ENCODE measurements at places on chromosomes 7 and 10. TPM values are rescaled to one million over a fixed set of nuclear protein-coding genes. Genes with fewer than 3 reads are reported as not detected.

ZNF33A gene
- total RNA-seq, result 16.8 TPM

- DNase-seq, result peak; percentile 44
Measured at GRCh38 chr10:110356628-110357245, 52.0 kb upstream of the SMNDC1 start.

DNA sequence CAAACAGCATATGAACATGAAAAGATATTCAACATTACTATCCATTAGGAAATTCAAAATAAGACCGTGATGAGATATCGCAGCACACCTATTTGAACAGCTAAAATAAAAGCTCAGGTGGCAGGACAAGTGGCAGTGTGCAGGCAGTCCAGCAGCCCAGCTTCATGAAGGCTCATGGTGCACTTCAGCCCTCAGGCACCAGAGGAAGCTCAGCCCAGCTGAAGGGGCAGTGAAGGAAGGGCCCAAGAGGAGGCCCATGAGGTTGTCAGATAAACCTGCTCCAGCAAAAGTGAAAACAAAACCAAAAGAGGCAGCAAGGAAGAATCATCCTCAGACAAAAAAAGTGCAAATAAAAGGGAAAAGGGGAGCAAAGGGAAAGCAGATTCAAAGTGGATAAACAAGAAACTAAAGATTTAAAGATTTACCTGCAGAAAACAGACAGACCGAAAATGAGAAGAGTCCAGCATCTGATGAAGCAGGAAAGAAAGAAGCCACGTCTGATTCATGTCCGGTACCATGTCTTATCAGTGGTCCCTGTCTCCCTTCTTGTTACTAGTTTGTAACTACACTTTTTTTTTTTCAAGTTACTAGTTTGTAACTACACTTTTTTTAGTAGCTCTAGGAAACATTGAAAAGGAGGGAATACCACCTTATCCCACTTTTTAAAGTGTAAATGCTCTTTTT, 15.0 kb upstream of the FAM24B start:
- no peak for DNase-seq

HOXA10 gene
- total RNA-seq, result 0.10 TPM

DNA sequence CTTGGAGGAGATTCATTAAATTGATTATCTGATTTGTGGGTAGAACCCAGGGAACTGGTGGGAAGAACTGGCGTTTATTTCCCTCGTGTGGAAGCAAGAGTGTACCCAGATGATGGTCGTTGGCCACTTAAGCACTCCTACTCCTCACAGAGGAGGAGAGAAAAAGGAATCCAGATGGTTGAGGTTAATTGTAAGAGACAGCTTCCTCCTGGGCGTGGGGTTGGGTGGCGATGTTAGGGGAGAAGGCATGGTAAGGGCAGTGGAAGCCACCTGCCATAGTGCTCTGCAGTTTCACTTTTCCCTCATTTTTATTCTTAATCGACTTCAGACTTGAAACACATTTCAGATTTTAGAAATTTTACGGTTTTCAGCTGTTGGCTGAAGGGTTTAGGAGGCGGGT, 104.1 kb downstream of the DOCK1 start:
- no peak for DNase-seq

C7orf33 gene
- not detected for total RNA-seq

DNA sequence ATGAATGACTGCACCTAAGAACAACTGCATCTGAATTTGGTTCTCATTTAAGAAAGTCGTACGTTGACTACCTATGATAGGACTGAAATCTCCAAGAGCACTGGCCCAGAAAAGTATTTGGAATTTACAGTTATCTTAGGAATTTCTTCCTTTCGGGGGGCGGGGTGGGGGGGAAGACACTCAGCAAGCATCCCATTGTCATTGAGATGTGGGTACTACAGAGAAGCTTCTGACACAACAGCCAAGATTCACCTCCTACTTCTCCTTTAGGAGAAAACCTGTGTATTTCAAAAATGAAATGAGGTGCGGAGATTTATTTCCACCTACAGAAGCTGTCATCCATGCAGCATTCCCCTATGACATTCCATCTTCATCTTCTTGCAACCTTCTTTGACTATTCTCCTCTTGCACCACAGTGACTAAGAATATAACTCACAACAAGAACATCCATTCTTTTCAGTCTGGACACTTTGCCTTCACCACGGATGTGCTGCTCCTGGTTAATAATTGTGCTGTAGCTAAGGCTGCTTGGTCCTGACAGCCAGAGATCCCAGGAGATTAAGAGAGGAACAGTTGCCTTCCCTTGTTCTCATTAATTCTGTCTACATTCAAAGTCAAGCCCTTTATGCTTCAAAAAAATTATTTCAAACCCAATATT, 98.4 kb upstream of the FRMD4A start:
- DNase-seq, result no peak

NEUROG3 gene
- 0.27 TPM for total RNA-seq

DNA sequence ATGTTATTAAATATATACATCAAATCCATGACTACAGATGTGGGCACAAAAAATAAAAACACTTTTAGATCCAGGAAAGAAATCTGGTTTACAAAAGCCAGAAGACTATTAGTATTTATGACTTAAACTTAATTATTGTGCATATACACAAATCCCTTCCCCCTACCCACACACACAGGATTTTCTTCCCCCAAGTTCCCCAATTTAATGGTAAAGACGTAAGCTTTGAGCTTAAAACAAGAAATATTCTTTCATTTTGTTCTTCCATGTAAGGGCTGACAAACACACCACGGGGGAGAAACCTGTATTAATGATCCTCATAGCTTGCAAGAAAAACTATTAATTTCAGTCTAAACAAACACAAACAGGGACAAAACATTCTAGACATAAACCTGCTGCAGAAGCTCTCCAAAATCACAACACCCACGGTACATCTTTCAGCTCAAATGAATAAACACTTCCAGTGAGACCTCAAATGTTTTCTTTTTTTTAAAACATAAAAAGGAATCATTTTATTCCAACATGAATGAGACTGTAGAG, 28.5 kb downstream of the OSBPL3 start:
- DNase-seq, result no peak

- no peak for DNase-seq
Measured at GRCh38 chr10:103111031-103111917, 81.8 kb downstream of the NT5C2 start.

- DNase-seq, result no peak
Measured at GRCh38 chr10:86362129-86362527, 4.5 kb downstream of the GRID1 start.

DNA sequence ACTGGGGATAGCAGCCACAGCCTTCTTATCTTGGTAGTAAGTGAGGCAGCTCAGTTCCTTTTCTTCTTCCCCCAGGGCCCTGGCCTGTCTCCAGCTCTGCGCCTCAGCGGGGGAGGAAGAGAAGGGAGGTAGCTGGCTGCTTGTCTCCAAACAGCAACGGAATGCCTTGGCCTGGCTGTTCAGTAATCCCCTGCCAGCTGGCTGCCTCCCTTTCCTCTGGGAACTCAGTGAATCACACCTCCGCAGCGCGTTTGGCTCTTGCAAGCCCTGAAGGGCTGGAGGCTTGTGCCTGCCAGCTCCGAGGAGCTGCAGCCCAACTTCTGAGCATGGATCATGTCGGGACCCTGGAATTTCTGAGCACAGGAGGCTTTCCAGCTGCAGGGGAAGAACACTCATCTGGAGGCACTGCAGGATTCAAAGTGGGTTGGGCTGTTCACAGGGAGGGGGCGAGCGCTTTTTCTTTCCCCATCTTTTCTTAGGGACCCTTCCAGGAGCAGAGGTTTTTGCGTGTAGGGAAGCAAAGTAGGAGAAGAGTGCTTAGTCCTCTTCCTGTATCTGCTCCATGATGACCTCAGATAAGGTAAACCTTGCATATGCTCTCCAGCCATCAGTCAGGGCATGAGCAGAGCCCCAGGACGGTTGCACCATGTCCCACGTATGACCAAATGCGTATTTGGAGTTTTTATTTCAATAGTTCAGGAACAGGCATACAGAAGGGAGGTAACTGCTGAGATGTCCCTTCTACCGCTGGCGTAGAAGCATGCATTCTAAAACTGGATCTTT, 253.2 kb upstream of the INHBA start:
- DNase-seq, result peak; percentile 97

GRCh38 chr7:34104992-34105391, 199.7 kb downstream of the BMPER start:
- DNase-seq, result no peak

SPDYE6 gene
- total RNA-seq, result not detected

GRCh38 chr7:30430276-30430675, 48.3 kb downstream of the NOD1 start:
- no peak for DNase-seq

GRCh38 chr10:21313691-21314090, 211.8 kb downstream of the SKIDA1 start:
- DNase-seq, result no peak

DNA sequence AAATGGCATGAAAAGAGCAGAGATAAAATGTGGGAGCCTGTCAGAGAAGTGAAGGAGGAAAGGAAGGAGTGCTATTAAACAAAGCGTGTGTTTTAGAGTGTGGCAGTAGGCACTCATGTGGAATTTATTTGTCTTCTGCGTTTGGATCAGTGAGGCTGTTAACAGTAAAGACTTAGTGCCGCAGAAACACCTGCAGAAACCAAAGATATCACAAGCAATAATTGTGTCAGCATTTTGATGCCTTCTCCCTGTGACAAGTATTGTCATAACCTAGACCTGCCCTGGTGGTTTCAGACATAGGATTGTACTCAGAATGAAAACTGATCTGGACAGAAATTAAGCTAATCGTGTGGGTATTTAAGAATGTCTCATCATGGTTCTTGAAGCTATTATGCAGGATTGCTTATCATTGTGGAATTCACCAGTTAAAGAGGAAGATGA, 191.0 kb downstream of the CAMK1D start:
- no peak for DNase-seq

- no peak for DNase-seq
Measured at GRCh38 chr7:135728136-135728669, at the start of gene SLC13A4. TSS of gene SLC13A4 (minus strand) at chr7:135728186. CDS start at chr7:135727496, 690 bp downstream.

PPA1 gene
- 118 TPM for total RNA-seq

VIPR2 gene
- total RNA-seq, result 6.3 TPM

DNA sequence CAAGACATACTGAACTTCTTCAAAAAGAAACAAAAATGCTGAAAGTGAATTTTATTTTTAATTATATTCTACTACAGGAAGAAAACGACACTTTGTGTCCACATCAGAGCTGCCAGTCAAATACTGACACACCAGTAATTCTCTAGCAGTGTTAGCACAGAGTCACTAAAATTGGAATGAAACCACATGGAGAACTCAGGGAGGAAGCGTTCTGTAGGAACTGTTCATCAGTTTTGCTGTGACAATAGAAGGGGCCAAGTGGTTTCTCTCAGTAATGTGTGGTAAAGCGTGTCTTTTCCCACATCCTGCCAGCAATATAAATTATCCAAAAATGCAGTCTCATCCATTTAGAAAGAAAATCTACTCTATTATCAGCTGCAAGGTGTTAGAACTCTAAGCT, 683.3 kb downstream of the GRM8 start:
- DNase-seq, result no peak

DNA sequence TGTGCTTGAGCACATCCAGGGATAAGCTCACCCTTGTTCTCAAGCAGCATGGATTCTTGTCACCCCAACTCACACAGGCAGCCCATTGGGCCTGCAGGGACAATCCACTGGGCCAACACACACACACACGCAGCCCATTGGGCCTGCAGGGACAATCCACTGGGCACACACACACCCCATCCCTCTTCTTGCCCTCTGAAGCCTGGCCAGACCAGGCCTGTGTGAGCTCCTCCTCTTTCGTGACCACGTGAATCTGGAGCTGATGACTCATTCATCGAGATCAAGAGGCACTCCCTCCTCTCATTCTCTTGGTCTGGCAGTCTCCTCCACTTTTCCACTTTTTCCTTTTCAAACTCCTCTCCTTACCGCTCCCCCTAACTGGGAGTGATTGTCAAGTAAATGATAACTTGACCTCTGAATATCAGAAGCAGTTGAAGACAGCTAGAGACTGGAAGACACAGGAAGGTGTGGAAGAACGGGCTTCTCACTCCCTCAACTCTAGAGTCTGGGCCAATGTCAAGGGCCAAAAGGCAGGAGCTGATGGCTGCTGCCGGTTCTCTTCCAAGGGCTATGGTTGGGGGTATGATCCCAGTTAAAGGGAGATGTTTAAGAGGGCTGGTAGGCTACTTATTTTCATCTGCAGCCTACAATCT, 89.7 kb downstream of the HIPK2 start:
- DNase-seq, result peak; percentile 32

DNA sequence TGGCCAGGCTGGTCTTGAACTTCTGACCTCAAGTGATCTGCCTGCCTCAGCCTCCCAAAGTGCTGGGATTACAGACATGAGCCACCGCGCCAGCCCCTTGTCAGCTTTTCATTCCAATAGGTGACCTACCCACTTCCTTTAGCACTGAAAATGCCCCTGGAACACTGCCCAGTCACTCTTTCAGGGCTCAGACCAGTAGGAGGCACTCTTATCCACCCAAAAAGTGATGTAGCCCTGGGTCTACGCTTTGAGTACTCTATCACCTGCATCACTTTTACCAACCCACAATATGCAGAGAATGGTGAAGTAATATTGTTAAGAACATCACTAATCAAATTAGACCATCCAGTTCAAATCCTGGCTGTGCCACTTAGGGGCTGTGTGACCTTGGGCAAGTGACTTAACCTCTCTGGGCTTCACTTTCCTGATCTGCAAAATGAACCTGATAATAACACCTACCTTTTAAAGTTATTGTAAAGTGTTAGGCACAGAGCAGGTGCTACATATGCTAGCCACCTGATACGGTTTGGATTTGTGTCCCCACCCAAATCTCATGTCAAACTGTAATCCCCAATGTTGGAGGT, 5.2 kb downstream of the CALN1 start:
- DNase-seq, result no peak

Data from left cardiac atrium (tissue), 4 donors.